Upper lobe of right lung (tissue), 1 donor: ENCODE measurements at places on chromosomes 1 and 21. TPM values are rescaled to one million over a fixed set of nuclear protein-coding genes. Genes with fewer than 3 reads are reported as not detected.

GRCh38 chr1:41840592-41841246, 78.0 kb downstream of the HIVEP3 start:
- H3K36me3 ChIP-seq = no peaks in the 10 kb centered on the region
- no peak overlapping the region for H3K27ac ChIP-seq
- no peaks in the 10 kb centered on the region for H3K4me1 ChIP-seq
- no peak overlapping the region for H3K4me3 ChIP-seq
- no peak for DNase-seq

GRCh38 chr1:231612393-231613089, 14.0 kb upstream of the DISC1 start:
- H3K36me3 ChIP-seq = no peaks in the 10 kb centered on the region
- no peaks in the 10 kb centered on the region for H3K27me3 ChIP-seq
- H3K4me1 ChIP-seq = peaks cover 6% of the 10 kb centered on the region
- peak overlapping the region; percentile 42 for H3K27ac ChIP-seq

DNA sequence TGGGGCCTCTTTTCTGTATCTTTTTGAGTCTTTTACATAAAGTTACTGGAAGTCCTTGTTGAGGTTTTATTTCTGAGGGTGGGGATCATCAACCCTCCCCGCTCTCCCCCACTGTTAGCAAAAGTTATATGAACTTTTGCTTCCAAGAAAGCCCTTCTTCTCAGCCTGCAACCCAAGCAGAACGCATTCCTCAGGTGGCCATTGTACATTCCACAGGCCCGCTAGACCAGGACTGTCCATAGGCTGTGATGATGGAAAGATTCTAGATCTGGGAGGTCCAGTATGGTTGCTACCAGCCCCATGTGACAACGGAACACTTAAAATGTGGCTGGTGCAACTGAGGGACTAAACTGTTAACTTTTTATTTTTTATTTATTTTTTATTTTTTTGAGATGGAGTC, 11.8 kb upstream of the YBX1 start:
- DNase-seq = no peak
- peaks cover 4% of the 10 kb centered on the region for H3K4me1 ChIP-seq
- H3K27me3 ChIP-seq = no peaks in the 10 kb centered on the region
- no peak overlapping the region for H3K27ac ChIP-seq

Gene CRABP2
- 1.4 TPM for total RNA-seq

- DNase-seq = peak; percentile 55
- peaks cover 16% of the 10 kb centered on the region for H3K4me1 ChIP-seq
- H3K27me3 ChIP-seq = peaks cover 20% of the 10 kb centered on the region
- no peaks in the 10 kb centered on the region for H3K36me3 ChIP-seq
- no peak overlapping the region for H3K27ac ChIP-seq
Observed at GRCh38 chr1:20730690-20731056, 1.8 kb downstream of the SH2D5 start.
